WTC11 (cell line): ENCODE measurements at places on chromosomes 4 and X. TPM values are rescaled to one million over a fixed set of nuclear protein-coding genes. Genes with fewer than 3 reads are reported as not detected.

Gene MAGIX
- 1.2 to 2.4 TPM (median 2.0 TPM) in 3 replicates for total RNA-seq

Gene OR13H1
- not detected in 3 replicates for total RNA-seq

Gene FGG
- total RNA-seq: 2.3 to 3.0 TPM (median 2.4 TPM) in 3 replicates

Gene TAF7L
- 0.11 to 0.17 TPM in 2 of 3 replicates, not detected in the other for total RNA-seq

Gene TLL1
- total RNA-seq: 0.46 to 0.98 TPM (median 0.63 TPM) in 3 replicates

Gene P2RY4
- total RNA-seq: 0.11 to 0.16 TPM in 2 of 3 replicates, not detected in the other

Gene SCLT1
- 12.3 to 14.3 TPM (median 14.2 TPM) in 3 replicates for total RNA-seq

Gene NEIL3
- total RNA-seq: 9.9 to 13.5 TPM (median 12.0 TPM) in 3 replicates

Gene USP17L27
- not detected in 3 replicates for total RNA-seq

Gene QDPR
- 33.1 to 36.3 TPM (median 33.6 TPM) in 3 replicates for total RNA-seq

Gene DHX15
- total RNA-seq: 210 to 240 TPM (median 213 TPM) in 3 replicates

Gene TRIM60
- total RNA-seq: not detected in 3 replicates

Gene RNF212
- 1.0 to 2.9 TPM (median 2.7 TPM) in 3 replicates for total RNA-seq

Gene SOX3
- total RNA-seq: 16.3 to 19.8 TPM (median 19.5 TPM) in 3 replicates

Gene KCND1
- total RNA-seq: 4.9 to 5.4 TPM (median 5.2 TPM) in 3 replicates

Gene CDS1
- 17.4 to 18.3 TPM (median 18.2 TPM) in 3 replicates for total RNA-seq

Gene TCEAL6
- total RNA-seq: 0.62 to 1.1 TPM (median 0.81 TPM) in 3 replicates

Gene FREM3
- 0.07 to 0.15 TPM (median 0.07 TPM) in 3 replicates for total RNA-seq

Gene TRIM61
- 2.8 to 3.0 TPM (median 2.8 TPM) in 3 replicates for total RNA-seq

Gene TBC1D19
- total RNA-seq: 2.1 to 3.1 TPM (median 2.8 TPM) in 3 replicates

Gene ADH1B
- total RNA-seq: 1.0 to 1.7 TPM (median 1.5 TPM) in 3 replicates

Gene TMSB15B
- 8.3 to 12.3 TPM (median 11.4 TPM) in 3 replicates for total RNA-seq

Gene RIPPLY1
- total RNA-seq: not detected in 3 replicates

Gene AFM
- not detected in 3 replicates for total RNA-seq

Gene GJB1
- total RNA-seq: 0.14 to 0.21 TPM (median 0.17 TPM) in 3 replicates

Gene FAM47B
- total RNA-seq: not detected in 3 replicates

Gene GLUD2
- total RNA-seq: 0.57 to 1.4 TPM (median 1.2 TPM) in 3 replicates

Gene IL3RA
- 0.26 to 0.48 TPM in 2 of 3 replicates, not detected in the other for total RNA-seq

Gene CSN1S1
- not detected in 3 replicates for total RNA-seq

Gene MAGEA9B
- 0.11 to 0.35 TPM (median 0.14 TPM) in 3 replicates for total RNA-seq

Gene HMGN5
- total RNA-seq: 21.7 to 23.4 TPM (median 22.5 TPM) in 3 replicates

Gene GAGE12F
- 0.82 TPM in 1 of 3 replicates, not detected in the others for total RNA-seq

Gene RRH
- 0.11 to 0.21 TPM in 2 of 3 replicates, not detected in the other for total RNA-seq

Gene FAM184B
- 0.11 to 0.23 TPM (median 0.17 TPM) in 3 replicates for total RNA-seq

Gene KDR
- 80.8 to 88.7 TPM (median 87.2 TPM) in 3 replicates for total RNA-seq

Gene CXCL6
- 3.8 to 4.9 TPM (median 4.4 TPM) in 3 replicates for total RNA-seq

Gene NDNF
- total RNA-seq: 2.3 to 2.5 TPM (median 2.4 TPM) in 3 replicates

Gene XAGE2
- total RNA-seq: not detected in 3 replicates

Gene ADH7
- not detected in 3 replicates for total RNA-seq

Gene MAGED4
- total RNA-seq: 56.5 to 76.9 TPM (median 66.7 TPM) in 3 replicates

Gene RHOXF2
- total RNA-seq: 0.07 to 0.20 TPM in 2 of 3 replicates, not detected in the other

Gene HMX1
- 6.9 to 10.0 TPM (median 7.8 TPM) in 3 replicates for total RNA-seq

Gene MBTPS2
- 8.4 to 9.8 TPM (median 9.1 TPM) in 3 replicates for total RNA-seq

Gene NUDT11
- 24.3 to 27.8 TPM (median 25.1 TPM) in 3 replicates for total RNA-seq

Gene MSX1
- 0.28 to 0.62 TPM (median 0.41 TPM) in 3 replicates for total RNA-seq

Gene MAEA
- 66.9 to 86.9 TPM (median 79.8 TPM) in 3 replicates for total RNA-seq

Gene CORIN
- 0.14 to 0.33 TPM (median 0.25 TPM) in 3 replicates for total RNA-seq

Gene ETDA
- not detected in 3 replicates for total RNA-seq

Gene NHS
- 4.5 to 5.8 TPM (median 5.6 TPM) in 3 replicates for total RNA-seq

Gene APOO
- total RNA-seq: 41.6 to 55.5 TPM (median 46.9 TPM) in 3 replicates

Gene C1QTNF7
- total RNA-seq: 0.04 TPM in 1 of 3 replicates, not detected in the others

Gene GPR82
- not detected in 3 replicates for total RNA-seq

Gene FABP2
- not detected in 3 replicates for total RNA-seq

Gene ART3
- total RNA-seq: 0.27 to 0.59 TPM in 2 of 3 replicates, not detected in the other

Gene SPANXN1
- total RNA-seq: not detected in 3 replicates

Gene PITX2
- total RNA-seq: 11.3 to 24.9 TPM (median 12.2 TPM) in 3 replicates

Gene MAGED1
- total RNA-seq: 125 to 135 TPM (median 130 TPM) in 3 replicates

Gene STOX2
- 23.1 to 31.6 TPM (median 24.9 TPM) in 3 replicates for total RNA-seq

Gene SERTM2
- total RNA-seq: 0.18 to 0.41 TPM (median 0.37 TPM) in 3 replicates

Gene AFP
- 1.1 to 1.8 TPM (median 1.8 TPM) in 3 replicates for total RNA-seq
